ENCODE measurements at places on chromosomes 6 and 20. TPM values are rescaled to one million over a fixed set of nuclear protein-coding genes. Genes with fewer than 3 reads are reported as not detected.

DNA sequence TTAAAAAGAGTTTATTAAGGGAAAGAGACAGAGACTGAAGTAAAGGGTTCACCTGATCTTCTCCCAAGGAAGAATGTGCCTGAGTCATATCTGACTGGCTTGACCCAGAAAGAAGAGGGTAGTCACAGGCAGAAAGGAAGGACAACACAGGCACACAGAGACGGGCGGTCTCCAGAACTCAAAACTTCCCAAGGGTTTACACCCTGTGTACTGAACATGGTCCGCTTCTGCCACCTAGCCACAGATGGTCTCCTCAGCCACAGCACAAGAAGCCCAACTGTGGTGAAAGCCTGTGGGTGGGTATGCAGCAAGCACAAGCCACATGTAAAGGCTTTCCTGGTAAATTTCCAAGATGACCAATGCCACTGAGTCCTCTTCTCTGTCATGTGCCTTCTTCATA is 17.2 kb downstream of the UNC5CL start:
- H3K4me3 ChIP-seq: no peak overlapping the region
- no peak for DNase-seq
- H3K4me1 ChIP-seq: no peaks in the 10 kb centered on the region

KIF13A gene
- 0.53 TPM for total RNA-seq

ZNF184 gene
- total RNA-seq: 7.7 TPM

APCDD1L gene
- not detected for total RNA-seq

- H3K27me3 ChIP-seq: peaks cover 23% of the 10 kb centered on the region
- H3K4me1 ChIP-seq: peaks cover 5% of the 10 kb centered on the region
- no peak overlapping the region for H3K27ac ChIP-seq
- DNase-seq: no peak
- peak overlapping the region; percentile 69 for H3K4me3 ChIP-seq
Observed at GRCh38 chr6:105994118-105994590, 92.0 kb upstream of the PRDM1 start.

DNA sequence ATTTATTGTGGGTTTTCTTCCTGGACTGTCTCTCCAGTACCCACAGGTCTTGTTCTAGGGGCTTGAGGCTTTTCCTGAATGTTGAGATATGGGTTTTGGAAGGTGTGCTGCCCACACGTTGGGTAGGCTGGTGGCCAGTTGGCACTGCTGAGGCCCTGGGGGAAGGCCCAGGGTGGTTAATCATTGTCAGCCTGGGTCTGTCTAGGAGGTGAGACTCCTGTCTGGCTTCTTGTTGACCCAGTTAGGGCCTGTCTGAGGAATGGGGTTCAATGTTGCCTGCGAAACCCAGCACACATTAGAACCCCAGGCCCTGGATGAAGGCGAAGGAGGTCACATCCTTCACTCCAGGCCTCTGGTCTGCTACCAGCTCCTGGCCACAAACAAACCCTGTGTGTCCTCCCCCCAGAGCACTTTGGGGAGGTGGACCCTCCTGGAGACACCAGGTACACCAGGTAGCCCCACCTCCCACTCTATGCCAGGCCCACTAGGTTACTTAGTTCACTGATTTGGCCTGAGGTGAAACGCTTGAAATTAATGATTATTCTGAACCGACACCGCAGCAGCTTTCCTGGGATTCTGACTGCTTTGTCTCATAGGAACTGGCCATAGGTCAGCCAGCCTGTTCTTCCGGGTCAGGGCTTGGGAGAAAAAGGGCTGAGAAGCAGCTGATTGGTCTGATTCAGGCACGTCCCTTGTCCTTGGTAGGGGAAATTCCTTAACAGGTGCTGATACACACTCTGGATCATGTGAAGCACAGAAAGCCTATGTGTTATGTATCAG is 15.2 kb downstream of the DNMT3B start:
- DNase-seq: no peak
- H3K4me3 ChIP-seq: no peak overlapping the region
- H3K27ac ChIP-seq: no peak overlapping the region
- H3K4me1 ChIP-seq: no peaks in the 10 kb centered on the region
- no peaks in the 10 kb centered on the region for H3K27me3 ChIP-seq

- H3K4me1 ChIP-seq: no peaks in the 10 kb centered on the region
- no peaks in the 10 kb centered on the region for H3K27me3 ChIP-seq
- H3K36me3 ChIP-seq: no peaks in the 10 kb centered on the region
- H3K4me3 ChIP-seq: no peak overlapping the region
Observed at GRCh38 chr6:121951918-121952379, 447.5 kb upstream of the HSF2 start.

MUCL3 gene
- total RNA-seq: 0.28 TPM

DNA sequence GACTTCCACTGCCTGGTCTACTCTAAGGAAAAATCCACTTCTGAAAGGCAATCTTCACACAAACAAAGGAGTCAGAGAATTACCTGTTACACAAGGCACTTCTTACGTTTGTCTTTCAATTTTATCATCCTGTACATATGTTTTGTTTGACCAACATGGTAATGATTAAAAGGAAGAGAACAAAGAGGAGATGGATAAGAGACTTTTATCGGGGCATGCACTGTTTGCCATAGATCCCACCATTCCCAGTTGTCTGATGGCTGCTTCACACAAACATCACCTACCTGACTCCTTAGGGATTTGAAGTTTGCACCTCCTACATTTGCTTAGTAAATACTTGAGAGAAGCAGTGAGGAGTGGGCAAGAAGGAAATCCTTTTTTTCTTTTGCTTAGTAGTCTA is 87.1 kb downstream of the BFSP1 start:
- no peak overlapping the region for H3K27ac ChIP-seq
- no peaks in the 10 kb centered on the region for H3K4me1 ChIP-seq
- no peak overlapping the region for H3K4me3 ChIP-seq
- H3K27me3 ChIP-seq: peaks cover 6% of the 10 kb centered on the region
- H3K36me3 ChIP-seq: no peaks in the 10 kb centered on the region

DNA sequence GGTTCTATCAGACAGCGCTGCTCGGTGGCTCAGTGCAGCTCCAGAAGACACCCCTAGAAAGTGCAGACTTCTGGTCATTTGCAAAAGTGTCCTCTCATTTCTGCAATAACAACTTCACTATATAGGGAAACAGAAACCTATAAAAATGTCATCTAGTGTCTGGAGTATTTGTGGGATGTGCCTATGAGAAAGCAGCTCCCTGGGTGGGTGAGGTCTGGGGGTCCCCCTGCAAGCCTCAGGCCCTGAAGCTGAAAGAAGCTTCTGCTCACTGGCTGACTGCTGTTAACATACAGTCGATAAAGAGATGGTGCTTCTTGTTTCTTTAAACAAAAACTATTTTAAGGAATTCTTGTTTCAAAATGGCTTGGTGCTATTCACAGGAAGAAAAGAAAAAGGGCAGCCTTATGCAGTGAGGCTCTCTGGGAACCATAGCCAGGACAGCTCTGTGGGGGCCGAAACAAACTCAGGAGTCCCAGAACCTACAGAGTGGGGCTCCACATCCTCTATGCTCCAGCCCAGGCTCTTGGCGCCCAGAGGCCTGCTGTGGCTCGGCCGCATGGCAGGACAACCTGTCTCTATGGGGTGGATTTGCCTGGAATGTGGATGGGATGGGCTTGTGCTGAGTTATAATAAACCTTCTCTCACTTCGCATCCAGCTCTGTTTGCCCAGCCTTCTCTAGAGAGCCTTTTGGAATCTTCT is 109.7 kb downstream of the BANF2 start:
- peaks cover 3% of the 10 kb centered on the region for H3K4me1 ChIP-seq
- H3K27me3 ChIP-seq: no peaks in the 10 kb centered on the region
- no peak for DNase-seq

DNA sequence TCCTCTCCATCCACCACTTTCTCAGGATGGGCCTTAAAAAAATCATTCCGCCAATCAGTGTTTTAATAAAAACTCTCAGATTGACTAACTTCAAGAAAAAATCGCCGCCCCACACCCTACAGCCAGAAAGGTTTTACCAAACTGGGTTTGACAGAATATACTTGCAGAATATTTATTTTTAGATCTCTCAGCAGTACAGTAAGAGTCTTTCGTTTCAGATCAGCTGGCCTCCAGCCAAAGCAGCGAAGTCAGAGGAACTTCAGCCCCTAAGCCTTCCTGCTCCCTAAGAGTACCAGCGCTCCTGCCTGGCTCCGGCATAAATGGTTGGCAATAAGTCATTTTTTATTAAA is 24.7 kb downstream of the TBC1D7 start:
- no peaks in the 10 kb centered on the region for H3K27me3 ChIP-seq
- peaks cover 33% of the 10 kb centered on the region for H3K4me1 ChIP-seq
- H3K27ac ChIP-seq: peak overlapping the region; percentile 90
- peak; percentile 76 for DNase-seq
- peak overlapping the region; percentile 34 for H3K4me3 ChIP-seq

DNA sequence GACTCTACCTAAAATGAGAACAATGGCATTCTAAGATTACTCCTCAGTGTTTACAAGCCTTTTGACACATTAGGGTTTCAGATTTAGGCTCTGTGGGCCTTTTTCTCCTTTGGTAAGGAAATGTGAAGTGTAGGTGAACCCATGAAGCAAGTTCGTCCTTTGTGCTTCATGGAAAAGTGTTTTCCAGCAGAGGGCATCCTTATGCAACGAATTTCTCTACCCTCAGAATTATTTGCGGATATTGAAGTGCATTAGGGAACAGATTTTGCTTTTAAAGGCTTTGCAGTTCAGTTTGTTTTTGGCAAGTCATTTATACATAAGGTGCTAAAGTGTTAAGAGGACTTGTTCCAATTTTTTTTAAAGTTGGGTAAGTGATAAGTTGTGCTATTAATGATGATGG is 55.7 kb upstream of the FERMT1 start:
- no peak overlapping the region for H3K27ac ChIP-seq
- no peak overlapping the region for H3K4me3 ChIP-seq
- no peak for DNase-seq
- H3K4me1 ChIP-seq: no peaks in the 10 kb centered on the region
- H3K36me3 ChIP-seq: no peaks in the 10 kb centered on the region

DNA sequence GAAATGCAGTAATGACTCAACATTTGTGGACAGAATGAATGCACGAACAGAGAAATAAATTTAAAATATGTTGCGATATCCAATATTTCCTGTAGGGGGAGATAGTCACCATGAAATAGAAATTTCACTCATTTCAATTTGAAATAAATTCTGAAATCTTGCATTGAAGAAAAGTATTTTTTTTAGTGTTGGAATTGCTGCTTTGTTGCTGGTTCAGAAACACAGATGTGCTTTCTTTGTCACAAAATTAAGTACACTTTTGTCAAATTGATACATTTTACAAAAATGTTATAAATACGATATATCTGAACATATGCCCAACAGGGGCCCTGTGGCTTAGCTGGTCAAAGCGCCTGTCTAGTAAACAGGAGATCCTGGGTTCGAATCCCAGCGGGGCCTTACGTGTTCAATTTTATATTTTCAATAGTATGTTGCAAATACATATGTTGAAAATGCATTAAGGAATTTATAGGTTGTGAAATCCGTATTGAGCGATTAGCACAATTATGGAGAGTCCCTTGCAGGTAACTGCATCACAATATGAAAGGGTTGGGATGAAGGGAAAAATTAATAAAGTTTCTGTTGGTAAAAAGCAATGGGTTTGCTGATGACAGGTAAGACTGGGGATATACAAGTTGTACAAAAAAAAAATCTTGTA is 85.4 kb upstream of the PRSS16 start:
- no peak overlapping the region for H3K4me3 ChIP-seq
- no peaks in the 10 kb centered on the region for H3K4me1 ChIP-seq
- no peaks in the 10 kb centered on the region for H3K36me3 ChIP-seq
- DNase-seq: no peak

SAYSD1 gene
- 5.5 TPM for total RNA-seq

DNA sequence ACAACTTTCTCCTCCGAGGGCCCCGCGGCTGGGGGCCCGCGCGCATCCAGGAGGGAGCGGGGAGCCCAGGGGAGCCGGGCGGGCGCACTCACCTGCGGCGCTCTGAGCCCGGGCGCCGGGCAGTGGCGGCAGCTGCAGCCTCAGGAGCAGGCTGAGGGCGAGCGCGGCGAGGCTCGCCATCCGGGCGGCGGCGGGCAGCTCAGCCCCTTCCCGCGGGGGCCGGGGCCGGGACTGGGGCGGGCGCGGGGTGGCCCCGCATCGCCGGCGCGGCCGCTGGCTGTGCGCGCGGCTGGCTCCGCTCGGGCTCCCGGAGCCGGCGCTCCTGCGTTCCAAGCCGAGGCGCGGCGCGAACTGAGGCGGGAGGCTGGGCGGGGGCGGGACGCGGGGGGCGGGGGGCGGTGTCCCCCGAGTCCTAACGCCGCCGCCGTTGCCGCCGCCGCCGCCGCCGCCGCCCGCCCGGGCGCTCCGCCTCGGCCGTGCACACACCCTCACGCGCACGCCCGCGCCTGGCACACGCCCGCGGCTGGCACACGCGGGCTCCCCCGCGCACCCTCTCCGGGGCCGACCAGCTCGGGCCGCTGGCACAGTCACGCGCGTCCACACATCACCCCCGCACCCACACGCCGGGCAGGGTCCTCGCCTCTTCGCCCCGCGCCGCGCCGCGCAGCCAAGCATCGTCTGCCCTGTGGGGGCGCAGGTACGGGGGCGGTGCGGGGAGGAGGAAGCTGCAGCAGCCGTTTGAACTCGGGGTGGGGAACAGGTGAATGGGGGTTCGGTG is at the start of gene PTPRT:
PTPRT (minus strand) TSS at position 353 of the 778 bp plus-strand sequence; CDS start at position 180, 173 bp downstream.
- H3K4me1 ChIP-seq: no peaks in the 10 kb centered on the region
- H3K27ac ChIP-seq: no peak within 1 kb of the TSS
- H3K27me3 ChIP-seq: peaks cover 5% of the 10 kb centered on the region

- no peak for DNase-seq
- H3K27me3 ChIP-seq: no peaks in the 10 kb centered on the region
- no peaks in the 10 kb centered on the region for H3K36me3 ChIP-seq
- no peak overlapping the region for H3K4me3 ChIP-seq
Observed at GRCh38 chr20:21147593-21147992, 21.7 kb downstream of the KIZ start.

DNA sequence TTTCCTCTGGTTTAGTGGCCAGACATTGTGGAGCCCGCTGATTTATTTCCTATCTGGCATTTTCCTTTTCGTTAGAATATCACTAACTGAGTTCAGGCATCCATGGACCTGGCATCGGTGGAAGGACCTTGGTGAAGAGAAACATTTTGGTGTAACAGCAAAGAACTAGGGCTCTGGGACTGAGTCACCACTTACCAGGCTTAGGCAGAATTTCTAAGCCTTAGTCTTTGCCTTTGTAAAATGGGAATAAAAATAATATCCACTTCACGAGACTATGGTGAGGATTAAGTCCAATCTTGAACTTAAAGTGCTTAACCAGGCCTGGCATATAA is 42.0 kb upstream of the ENPP1 start:
- no peak overlapping the region for H3K27ac ChIP-seq
- H3K27me3 ChIP-seq: no peaks in the 10 kb centered on the region
- DNase-seq: no peak

DNA sequence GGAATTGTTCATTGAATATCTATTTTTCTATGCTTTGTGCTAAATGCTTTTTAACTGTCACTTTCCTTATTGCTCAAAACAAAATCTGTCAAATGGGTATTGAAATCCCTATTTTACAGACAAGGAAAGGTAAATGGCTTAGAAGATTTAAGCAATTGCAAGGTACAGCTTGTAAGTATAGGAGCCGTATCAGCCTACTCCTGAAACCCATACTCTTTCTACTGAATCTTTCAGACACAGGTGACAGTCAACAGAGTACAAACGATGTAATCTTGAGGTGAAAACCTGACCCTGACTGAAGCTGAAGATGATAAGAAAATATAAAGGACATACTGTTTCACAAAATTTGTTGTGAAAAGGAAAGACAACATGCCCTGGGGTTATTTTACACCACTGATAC is 7.0 kb upstream of the COX7A2 start:
- H3K27ac ChIP-seq: no peak overlapping the region
- no peak for DNase-seq
- H3K4me1 ChIP-seq: no peaks in the 10 kb centered on the region
- no peaks in the 10 kb centered on the region for H3K27me3 ChIP-seq
- H3K36me3 ChIP-seq: 0 out of 2 replicates have a peak, but pooled peaks cover 2% of the 10 kb centered on the region
